ENCODE measurements at places on chromosomes 2 and 18.

DNA sequence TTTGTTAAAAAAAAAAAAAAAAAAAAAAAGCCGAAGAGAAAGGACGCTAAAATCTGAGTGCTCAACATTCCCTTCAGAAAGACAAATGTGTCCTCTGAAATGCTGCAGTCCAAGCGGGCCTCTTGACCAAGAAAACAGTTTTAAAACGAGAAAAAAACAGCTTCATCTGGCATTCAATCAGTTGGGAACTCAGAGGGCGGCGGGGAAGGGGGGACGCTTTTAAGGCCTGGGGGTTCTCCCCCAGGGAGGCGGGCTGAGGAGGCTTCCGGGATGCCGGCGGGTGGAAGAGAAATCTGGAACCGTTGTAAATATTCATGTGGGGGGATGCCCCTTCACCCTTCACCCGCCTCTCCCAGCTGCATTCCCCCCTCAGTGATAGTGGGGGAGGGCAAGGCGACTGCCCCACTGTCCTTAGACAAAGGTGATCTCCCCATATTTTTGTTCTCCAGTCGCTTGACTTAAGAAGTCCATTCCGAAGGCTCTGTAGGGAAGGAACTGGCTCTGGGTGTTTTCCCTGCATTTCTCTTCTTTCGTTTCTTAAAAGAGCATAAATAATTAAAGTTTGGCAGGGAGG is 3.3 kb upstream of the HOXD11 start:
- DNase-seq = no peak

DNA sequence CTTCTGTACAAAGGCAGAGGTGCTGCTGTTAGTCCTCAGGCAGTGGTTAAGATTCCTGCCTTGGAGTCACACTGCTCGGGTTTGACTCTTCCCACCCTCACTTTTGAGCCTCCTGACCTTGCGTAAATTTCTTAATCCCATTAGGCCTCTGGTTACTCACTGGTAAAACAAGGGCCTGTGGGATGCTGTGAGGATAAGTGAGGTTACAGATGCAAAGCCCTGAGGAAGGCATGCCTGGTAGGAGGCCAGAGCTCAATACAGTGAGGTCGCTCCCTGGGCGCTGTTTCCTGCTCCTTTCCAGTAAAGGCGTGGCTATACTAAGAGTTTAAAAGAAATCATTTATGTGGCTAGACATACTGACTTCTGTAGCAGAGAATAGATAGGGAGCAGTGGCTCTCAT is 127.5 kb upstream of the TMEM200C start:
- DNase-seq = no peak

- DNase-seq = no peak
Measured at GRCh38 chr2:240579071-240579762, 7.3 kb upstream of the CAPN10 start.

- DNase-seq = no peak
Measured at GRCh38 chr2:114745700-114746099, 303.3 kb downstream of the DPP10 start.

GRCh38 chr2:196213252-196213980 is 42.0 kb upstream of the STK17B start:
- DNase-seq = no peak

DNA sequence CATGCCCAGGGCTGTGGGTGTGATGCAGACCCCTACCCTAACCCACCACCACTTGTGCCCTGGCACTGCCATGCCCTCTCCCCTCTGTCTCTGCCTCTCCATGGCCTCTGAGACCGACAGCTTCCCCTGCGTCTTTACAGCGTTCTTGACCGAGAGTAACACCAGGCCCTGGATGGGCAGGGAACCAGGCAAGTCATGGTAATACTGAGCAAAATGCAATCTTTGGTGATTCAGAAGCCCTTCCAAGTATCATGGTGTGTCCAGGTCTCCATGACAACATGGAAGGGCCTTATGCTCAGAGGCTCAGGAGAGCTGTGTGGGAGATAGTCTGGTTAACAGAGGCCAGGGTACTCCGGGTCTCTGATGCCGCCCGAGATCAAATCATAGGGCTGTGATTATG is 176.1 kb downstream of the KLHL29 start:
- peak; percentile 34 for DNase-seq

- DNase-seq = no peak
Measured at GRCh38 chr2:149290662-149291061, 39.7 kb upstream of the LYPD6 start.

- no peak for DNase-seq
Measured at GRCh38 chr18:25169701-25170100, 182.3 kb downstream of the ZNF521 start.

GRCh38 chr2:14220101-14220500 is 412.4 kb upstream of the LRATD1 start:
- no peak for DNase-seq

DNA sequence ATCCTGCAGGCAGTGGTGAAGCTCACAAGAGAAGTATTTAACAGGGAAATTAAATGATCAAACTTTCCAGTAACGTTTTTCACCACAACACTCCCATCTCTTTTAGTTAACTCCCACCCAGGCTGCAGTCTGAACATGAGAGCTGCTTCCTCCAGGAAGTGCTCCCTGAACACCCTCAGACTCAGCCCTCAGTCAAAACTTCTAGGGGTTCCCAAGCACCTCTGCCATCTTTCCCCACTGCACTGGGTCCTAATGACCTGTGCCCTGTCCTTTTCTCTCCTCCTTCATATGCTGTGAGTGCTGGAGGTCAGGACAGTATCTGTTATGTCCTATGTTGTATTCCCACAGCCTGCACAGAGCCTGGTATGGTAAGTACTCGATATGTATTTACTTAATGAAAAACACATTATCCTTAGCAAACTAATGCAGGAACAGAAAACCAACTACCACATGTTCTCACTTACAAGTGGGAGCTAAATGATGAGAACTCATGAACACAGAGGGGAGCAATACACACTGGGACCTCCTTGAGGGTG is 49.2 kb upstream of the ASPRV1 start:
- no peak for DNase-seq

DNA sequence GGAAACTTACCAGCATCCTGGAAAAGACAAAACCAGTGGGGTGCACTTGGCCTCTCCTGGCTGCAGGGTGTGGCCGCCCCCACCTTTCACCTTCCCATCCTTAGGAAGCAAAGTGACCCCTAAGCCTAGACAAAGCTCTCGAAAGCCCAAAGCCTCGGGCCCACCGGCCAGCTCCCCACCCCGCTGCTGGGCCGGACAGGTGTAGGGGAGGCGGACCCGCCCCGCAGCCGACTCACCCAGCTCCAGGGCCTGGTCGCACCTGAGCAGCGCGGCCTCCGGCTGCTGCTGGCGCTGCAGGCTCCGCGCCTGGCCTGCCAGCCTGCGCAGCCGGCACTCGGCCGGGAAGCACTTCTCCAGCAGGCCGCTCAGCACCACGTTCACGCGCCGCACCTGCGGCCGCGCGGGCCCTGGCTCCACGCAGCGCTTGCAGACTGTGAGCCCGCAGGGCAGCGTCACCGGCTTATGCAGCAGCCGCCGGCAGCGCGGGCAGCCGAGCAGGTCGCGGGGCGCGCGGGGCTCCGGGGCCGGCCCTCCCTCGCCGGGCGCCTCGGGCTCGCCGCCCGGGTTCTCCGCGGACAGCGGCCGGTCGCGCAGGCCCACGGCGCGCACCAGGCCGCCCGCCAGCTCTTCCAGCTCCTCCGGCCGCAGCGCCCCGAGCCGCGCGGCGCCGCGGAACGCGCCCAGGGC is 979 bp downstream of the LONRF2 start:
- DNase-seq = no peak

GRCh38 chr2:181234487-181234891 is 222.7 kb upstream of the ITGA4 start:
- no peak for DNase-seq

- DNase-seq = no peak
Measured at GRCh38 chr18:3401669-3402620, 48.0 kb upstream of the TGIF1 start.

GRCh38 chr18:23779696-23780303 is 90.5 kb downstream of the LAMA3 start:
- DNase-seq = no peak

Measured in tibial nerve (tissue), 4 donors.